ENCODE measurements at places on chromosomes 7 and 10.

- no peak for DNase-seq
These were observed 209.2 kb downstream of the SNX10 start for GRCh38 chr7:26500749-26501352.

DNA sequence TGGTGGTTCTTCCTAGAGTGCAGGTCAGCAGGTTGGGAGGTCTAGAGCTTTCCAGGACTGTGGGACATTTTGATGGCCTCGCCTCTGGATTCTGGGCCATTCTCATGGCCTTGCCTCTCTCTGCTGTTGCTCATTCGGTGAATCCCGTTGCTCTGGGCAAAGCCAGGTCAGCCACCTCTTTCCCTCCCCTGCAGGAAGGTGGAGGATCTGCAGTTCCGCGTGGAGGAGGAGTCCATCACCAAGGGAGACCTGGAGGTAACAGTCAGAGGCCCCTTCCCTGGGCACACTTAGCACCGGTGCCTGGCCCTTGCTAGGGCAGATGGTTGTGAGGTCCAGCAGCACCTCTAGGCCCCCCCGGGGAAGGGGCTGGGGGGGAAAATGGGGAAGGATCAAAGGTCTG lies 74.9 kb downstream of the CLIP2 start:
- DNase-seq, result no peak

DNA sequence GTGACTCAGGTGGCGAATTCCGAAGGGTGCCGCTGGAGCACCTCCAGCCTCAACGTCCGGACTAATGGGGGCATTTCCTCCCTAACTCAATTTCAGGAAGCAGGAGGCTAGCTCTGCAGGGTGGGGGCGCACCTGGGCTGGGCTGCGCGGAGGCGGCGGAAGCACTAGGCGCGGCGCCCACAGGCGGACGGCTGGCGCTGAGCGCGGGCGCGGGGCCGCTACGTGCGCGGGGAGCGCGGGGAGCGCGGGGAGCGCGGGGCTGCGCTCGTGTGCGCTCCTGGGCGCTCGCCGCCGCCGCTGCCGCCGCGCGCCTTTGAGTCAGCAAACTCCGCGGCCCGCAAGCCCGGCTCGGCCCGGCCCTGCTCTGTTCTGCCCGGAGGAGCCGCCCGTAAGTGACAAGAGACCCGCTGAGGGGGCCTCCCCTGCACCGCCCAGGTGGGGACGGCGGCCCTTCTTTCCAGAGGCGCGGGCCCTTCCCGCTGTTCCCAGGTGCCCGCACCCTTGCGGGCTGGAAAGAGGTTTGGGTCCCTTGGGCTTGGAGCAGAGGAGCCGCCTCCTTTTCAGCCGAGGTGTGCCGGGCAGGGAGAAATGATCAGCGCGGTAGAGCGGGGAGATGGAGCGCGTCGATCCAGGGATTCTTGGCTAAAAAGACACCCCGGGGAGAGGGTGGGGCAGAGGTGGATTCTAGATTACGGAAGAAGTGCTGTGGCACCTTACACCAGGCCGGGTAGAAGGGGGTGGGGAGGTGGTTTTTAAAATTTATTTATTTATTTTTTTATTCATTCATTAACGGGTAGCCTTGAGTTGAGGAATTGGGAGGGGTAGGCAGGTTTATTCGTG lies at the start of gene SNX10:
SNX10 (plus strand) TSS at position 164 of the 840 bp plus-strand sequence. CDS start 54,581 bp downstream, outside the sequence.
- DNase-seq, result peak; percentile 38

DNA sequence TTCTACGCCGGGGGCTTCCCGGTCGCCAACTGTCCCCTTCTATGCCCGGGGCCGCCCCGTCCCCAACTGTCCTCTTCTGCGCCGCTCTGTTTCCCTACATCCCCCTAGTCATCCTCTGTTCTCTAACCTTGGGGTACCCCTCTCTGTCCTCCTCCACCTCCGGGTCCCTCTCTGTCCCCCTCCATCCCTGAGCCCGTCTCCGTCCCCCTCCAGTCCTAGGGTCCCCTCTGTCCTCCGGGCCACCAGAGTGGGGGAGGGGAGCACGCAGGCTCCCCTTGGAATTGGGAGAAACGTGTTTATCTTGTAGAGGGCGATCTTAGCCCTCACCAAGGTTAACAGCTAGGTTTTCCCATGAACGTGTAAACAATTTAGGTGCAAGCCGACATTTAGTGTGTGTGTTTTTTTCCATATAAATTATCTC lies 852 bp upstream of the KLF6 start:
- DNase-seq, result no peak

All from stimulated activated CD8-positive, alpha-beta memory T cell treated with anti-CD3 and anti-CD28 coated beads, Interleukin-15, amount 100 ng/mL, for 1 hour (primary cell).